ENCODE measurements at places on chromosomes 12 and 14. TPM values are rescaled to one million over a fixed set of nuclear protein-coding genes. Genes with fewer than 3 reads are reported as not detected.
A peak's percentile ranks its signal among the peaks of the same experiment; 100 is the strongest.

DNA sequence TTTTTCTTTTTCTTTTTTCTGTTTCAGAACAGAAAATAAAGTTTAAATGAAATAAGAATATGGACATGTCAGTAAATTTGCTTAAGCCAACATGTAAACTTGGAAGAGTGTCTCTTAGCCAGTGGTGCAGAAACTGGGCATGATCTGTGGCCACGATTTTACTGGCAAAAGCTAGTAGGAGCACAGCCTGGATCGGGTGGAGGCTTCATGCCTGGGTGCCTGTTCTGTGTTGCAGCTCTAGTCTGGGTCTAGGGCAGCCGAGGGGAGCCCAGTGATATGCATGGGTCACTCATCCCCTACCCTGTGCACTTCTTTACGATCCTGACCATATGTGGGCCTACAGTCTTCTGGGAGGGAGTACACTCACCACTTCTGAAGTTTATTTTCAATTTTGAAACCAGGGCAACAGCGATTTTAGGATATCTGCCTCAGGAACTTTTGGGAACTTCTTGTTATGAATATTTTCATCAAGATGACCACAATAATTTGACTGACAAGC is 45.6 kb upstream of the SMCO2 start:
- no peak for ATAC-seq

DNA sequence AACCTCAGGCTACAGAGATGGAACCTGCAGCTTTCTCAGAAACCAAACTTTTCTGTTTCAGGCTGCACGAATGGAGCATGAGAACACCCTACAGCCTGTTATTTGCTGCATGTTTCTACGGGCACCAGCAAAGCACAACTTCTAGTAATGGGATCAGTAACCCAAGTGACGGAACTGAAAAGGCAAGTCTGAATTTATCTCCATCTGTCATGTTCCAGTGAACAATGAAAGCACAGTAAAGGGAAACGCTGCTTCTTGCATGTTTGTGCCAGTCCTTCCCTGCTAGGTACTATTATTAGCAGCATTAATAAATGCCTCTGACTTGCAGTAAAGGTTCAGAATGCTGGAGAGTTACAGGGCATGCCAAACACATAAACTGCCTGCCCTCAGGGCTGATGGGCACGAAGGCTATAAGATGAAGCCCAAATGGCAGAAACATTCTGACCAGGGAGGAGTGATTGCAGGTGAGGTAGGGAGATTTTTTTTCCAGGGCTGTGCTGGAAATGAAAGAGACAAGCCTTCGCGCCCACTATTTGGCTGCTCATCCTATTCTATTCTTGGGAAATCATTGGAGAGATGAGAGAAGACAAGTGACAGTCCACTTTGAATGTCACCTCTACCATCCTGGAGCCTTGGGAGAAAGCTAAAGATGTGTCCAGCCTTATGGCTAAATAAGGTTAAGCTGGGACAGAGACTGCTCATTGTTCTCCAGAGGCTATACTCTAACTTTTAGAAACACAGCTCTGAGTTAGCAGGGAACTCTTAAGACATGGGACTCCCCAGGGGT is 100.4 kb upstream of the PLXNC1 start:
- ATAC-seq: no peak

- ATAC-seq: no peak
Observed at GRCh38 chr14:52241087-52241793, 26.3 kb upstream of the PTGDR start.

- no peak for ATAC-seq
Observed at GRCh38 chr12:127401536-127401935, 865.4 kb upstream of the TMEM132C start.

GRCh38 chr12:12897302-12897701 is 5.9 kb downstream of the GPRC5A start:
- no peak for ATAC-seq

DNA sequence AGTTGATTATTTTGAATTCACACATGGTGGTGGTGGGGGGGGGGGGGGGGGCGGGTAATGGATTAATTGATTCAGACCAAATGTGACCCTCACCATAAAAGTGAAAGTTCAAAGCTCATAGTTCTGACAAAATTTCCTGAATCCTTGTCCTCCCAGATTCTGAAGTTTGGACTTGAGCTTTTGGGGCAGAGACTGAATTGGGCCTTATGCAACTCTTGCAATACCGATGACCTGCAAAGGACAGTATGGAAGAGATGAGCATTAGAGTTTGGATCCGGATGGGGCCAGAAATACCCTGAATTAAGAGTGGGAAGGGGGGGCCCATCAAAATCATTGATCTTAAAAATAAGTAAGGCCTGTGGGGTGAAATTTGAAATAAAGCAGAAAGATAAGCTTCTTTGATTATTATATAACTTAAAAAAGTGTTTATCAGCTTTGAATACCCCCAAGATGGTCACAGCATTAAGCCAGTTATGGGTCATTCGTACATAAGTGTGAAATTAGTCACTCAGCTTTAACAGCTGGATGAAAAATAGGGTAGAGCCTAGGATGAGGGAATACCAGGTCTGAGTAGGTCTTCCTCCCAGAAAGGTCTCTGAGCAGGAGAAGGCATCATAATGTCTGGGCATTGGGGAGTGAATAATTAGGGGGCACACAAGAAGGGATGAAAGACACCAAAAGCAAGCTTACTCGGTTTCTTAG is 2.1 kb upstream of the PYGL start:
- ATAC-seq: no peak

DNA sequence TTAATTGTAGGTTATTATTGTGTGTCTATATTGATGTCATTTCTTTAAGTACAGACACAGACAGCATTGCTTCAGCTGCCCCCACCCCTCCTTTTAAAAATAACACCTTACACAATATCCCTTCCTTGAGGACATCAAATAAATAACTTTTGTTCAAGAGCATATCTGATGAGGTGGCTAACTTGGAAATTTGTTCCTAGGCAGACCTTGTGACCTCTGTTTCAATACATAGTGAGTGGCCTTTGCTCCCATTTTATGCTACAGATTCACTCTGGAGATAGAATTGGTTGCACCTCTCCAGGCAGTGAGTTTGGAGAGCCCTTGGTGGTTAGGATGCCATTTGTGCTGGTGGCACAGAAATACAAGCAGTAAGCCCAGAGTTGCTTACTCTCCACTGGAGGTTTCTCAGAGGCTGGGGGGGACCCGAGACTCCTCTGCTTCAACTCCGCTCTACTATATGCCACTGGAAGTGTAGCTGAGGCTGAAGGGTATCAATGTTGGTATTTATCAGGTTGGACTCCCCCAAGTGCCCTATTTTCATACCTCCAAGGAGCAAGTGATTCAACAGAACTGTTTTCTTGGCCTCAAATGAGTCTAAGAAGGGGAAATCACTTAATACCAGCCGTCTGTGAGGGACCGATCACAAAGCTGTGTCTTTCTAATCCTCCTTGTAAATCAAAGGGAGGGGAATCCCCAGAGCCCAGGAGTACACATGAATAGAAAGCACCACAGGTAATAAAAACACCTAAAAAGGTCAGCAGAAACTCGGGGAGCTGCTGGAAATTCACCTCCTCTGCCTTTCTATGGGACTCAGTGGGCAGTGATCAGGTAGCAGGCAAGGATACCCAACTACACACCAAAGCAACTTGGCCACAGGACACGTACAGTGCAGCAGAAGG is 463.1 kb downstream of the RAD51B start:
- no peak for ATAC-seq

- no peak for ATAC-seq
Observed at GRCh38 chr12:59080101-59080500, 159.8 kb upstream of the LRIG3 start.

DNA sequence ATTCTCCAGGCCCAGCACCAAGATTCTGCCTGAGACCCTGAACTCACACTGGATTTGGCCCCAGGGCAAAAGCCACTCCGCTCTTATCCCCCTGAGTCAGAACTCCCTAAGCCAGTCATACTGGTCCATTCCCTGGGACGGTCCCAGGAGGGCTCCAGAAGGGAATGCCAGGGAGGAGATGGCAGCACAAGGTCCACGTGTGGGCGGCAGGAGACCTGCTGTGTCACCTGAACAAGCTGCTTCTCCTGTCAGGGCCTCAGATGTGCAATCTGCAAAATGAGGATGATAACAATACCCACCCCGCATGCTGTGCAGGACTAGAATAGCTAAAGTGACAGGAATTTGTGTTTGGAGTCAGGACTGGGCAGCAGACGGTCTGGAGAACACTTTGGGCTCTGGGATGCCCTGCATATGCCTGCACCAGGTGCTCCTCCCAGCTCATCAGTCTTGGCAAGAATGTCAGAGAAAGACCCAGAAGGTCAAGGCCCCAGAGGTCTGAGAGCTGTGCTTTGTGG is 40.3 kb downstream of the CMKLR1 start:
- ATAC-seq: no peak

- ATAC-seq: peak; percentile 52
Observed at GRCh38 chr12:91224401-91224800, 41.8 kb upstream of the DCN start.

GRCh38 chr12:84964048-84964447 is 51.4 kb upstream of the SLC6A15 start:
- no peak for ATAC-seq

- ATAC-seq: no peak
Observed at GRCh38 chr12:113292547-113292946, 42.4 kb downstream of the SLC8B1 start.

- no peak for ATAC-seq
Observed at GRCh38 chr14:90569606-90570387, 173.0 kb downstream of the CALM1 start.

- no peak for ATAC-seq
Observed at GRCh38 chr12:56013482-56013881, 7.4 kb upstream of the IKZF4 start.

The LHX5 gene
- not detected for total RNA-seq

The SLC25A47 gene
- total RNA-seq: not detected
